GM23338 (cell line): ENCODE measurements at places on chromosomes 7 and 10. TPM values are rescaled to one million over a fixed set of nuclear protein-coding genes. Genes with fewer than 3 reads are reported as not detected.

DNA sequence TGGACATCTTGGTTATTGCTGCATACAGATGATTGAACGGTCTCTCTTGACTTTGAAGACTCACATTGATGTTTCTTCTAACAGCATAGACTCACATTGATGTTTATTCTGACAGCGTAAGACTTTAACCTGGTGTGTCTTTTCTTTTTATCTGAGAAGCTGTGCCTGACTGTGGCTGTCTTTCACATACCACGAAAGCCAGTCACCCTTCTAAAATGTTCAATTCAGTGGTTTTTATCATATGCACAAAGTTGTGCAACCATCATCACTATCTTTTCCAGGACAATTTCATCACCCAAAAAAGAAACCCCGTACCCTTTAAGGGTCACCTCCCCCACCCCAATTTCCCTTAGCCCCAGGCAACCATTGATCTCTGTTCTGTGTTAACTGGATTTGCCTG, 24.7 kb downstream of the CELF2 start:
- peaks cover 3% of the 10 kb centered on the region; the same call in 1 of the 2 replicates for H3K4me1 ChIP-seq
- H3K27me3 ChIP-seq = no peaks in the 10 kb centered on the region
- no peaks in the 10 kb centered on the region for H3K36me3 ChIP-seq
- H3K27ac ChIP-seq = no peak overlapping the region
- DNase-seq = no peak

- DNase-seq = peak; percentile 34
- H3K4me3 ChIP-seq = no peak overlapping the region
- peaks cover 13% of the 10 kb centered on the region for H3K4me1 ChIP-seq
- H3K27me3 ChIP-seq = peaks cover 39% of the 10 kb centered on the region
- no peaks in the 10 kb centered on the region for H3K36me3 ChIP-seq
Observed at GRCh38 chr7:92840316-92840715, 3.9 kb upstream of the CDK6 start.

Gene HMX2
- 0.97 and 2.6 TPM in 2 replicates for total RNA-seq

DNA sequence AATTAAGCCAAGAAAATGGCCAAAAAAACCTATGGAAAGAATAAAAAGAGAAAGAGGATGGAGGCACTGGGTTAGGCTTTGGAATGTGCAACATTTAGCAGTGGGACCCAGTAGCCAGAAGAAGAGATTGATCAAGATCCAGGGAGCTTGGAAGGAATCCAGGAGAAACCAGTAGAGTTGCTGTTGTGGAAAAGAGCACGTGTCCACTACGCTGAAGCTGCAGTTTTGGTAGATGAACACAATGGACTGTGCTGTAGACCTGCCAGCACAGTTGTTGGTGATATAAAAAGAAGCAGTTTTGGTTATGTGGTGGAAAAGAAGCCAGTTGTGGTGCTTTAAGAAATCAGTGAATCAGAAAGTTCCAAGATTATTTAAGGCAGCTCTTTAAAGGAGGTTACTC, 802.2 kb upstream of the POM121L12 start:
- no peak for DNase-seq
- no peaks in the 10 kb centered on the region for H3K4me1 ChIP-seq
- H3K4me3 ChIP-seq = no peak overlapping the region
- no peaks in the 10 kb centered on the region for H3K27me3 ChIP-seq

DNA sequence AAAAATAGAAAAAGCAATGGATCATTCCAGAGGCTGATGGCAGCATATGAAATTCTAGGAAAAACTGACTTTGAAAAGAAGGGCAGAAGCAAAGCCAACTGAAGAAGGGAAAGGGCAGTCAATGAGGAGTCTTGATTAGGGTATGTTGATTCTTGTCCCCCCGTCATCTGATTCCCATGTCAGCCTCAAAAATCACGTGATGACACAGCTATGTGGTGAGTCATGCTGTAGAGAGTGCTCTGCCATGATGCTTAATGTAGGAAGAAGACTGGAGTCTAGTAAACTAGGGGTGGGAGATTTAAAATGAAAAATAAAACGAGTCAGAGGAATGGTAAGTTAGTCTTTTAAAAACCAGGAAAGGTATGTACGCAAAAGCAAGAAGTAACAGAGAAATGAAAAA, 3.9 kb upstream of the POU6F2 start:
- H3K4me1 ChIP-seq = peaks cover 11% of the 10 kb centered on the region; the same call in 1 of the 2 replicates
- H3K27ac ChIP-seq = no peak overlapping the region
- no peaks in the 10 kb centered on the region for H3K36me3 ChIP-seq
- H3K27me3 ChIP-seq = peaks cover 12% of the 10 kb centered on the region; the same call in 1 of the 2 replicates

DNA sequence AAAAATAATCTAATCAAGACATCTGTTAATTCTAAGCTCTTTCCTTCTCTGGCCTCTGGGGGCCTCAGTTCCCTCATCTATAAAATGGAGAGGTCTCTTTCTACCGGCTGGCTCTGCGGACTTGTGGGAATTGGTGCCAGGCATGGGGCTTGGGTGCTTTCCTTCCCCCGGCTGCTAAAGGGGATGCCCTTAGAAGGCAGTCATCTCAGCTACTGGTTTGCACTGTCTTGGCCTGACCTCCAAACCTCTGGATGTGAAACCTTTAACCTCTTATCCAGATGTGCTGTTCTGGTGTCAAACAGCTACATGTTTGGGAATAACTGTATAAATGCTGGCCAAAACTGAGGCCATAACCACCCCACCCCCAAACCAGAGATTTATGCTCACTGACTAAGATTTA, 320.0 kb downstream of the RPS24 start:
- H3K4me3 ChIP-seq = no peak overlapping the region
- no peaks in the 10 kb centered on the region for H3K36me3 ChIP-seq
- H3K27me3 ChIP-seq = no peaks in the 10 kb centered on the region
- DNase-seq = peak; percentile 15
- H3K27ac ChIP-seq = no peak overlapping the region
- H3K4me1 ChIP-seq = peaks cover 7% of the 10 kb centered on the region

Gene SEMA3A
- 46.4 and 54.5 TPM in 2 replicates for total RNA-seq

DNA sequence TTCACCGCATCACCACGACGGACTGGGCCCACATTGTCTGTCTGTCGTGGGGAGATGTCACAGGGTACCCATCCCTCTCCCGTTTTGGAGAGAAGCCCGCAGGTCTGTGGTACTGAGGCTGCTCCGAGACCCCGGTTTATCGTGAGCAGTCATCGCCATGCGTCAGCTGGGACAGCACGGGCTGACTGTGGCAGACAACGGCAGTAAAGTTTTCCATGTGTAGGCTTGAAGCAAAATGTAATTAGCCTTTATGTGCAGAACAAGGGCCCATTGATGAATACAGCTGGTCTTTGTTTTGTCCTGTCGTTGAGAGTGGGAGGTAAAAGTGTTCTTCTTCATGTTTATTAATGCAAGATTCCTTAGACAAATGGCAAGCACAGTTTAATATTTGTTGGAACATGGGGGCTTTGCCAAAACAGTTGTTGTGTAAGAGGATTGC, 167.4 kb upstream of the SH2B2 start:
- H3K36me3 ChIP-seq = peaks cover 5% of the 10 kb centered on the region; the same call in 1 of the 2 replicates
- no peak overlapping the region for H3K4me3 ChIP-seq
- DNase-seq = no peak
- no peaks in the 10 kb centered on the region for H3K27me3 ChIP-seq
- peaks cover 12% of the 10 kb centered on the region; the same call in 1 of the 2 replicates for H3K4me1 ChIP-seq
- peak overlapping the region; percentile 55; the same call in 1 of the 2 replicates for H3K27ac ChIP-seq

GRCh38 chr7:106045586-106045985, 66.5 kb downstream of the SYPL1 start:
- H3K27me3 ChIP-seq = no peaks in the 10 kb centered on the region
- peaks cover 4% of the 10 kb centered on the region for H3K4me1 ChIP-seq
- DNase-seq = no peak
- H3K27ac ChIP-seq = no peak overlapping the region

- DNase-seq = peak; percentile 93
- no peak overlapping the region for H3K4me3 ChIP-seq
- H3K4me1 ChIP-seq = peaks cover 3% of the 10 kb centered on the region; the same call in 1 of the 2 replicates
- H3K36me3 ChIP-seq = no peaks in the 10 kb centered on the region
Observed at GRCh38 chr7:2608921-2609411, 22.8 kb upstream of the TTYH3 start.

GRCh38 chr7:12927635-12928434, 240.4 kb downstream of the ARL4A start:
- no peaks in the 10 kb centered on the region for H3K36me3 ChIP-seq
- H3K4me1 ChIP-seq = no peaks in the 10 kb centered on the region
- DNase-seq = no peak
- H3K27ac ChIP-seq = no peak overlapping the region
- H3K27me3 ChIP-seq = no peaks in the 10 kb centered on the region
- no peak overlapping the region for H3K4me3 ChIP-seq

- no peaks in the 10 kb centered on the region for H3K36me3 ChIP-seq
- H3K4me1 ChIP-seq = peaks cover 18% of the 10 kb centered on the region
- no peak overlapping the region for H3K4me3 ChIP-seq
- H3K27ac ChIP-seq = no peak overlapping the region
- DNase-seq = no peak
Observed at GRCh38 chr10:25505466-25505865, 330.7 kb downstream of the GPR158 start.

Gene TDRD1
- 1.5 and 1.7 TPM in 2 replicates for total RNA-seq

- no peaks in the 10 kb centered on the region for H3K27me3 ChIP-seq
- DNase-seq = no peak
- no peak overlapping the region for H3K4me3 ChIP-seq
- H3K36me3 ChIP-seq = no peaks in the 10 kb centered on the region
Observed at GRCh38 chr10:131018886-131019500, 292.5 kb downstream of the TCERG1L start.

Gene CHST3
- total RNA-seq = 6.8 and 8.3 TPM in 2 replicates

Gene ANKIB1
- 39.8 and 40.3 TPM in 2 replicates for total RNA-seq

DNA sequence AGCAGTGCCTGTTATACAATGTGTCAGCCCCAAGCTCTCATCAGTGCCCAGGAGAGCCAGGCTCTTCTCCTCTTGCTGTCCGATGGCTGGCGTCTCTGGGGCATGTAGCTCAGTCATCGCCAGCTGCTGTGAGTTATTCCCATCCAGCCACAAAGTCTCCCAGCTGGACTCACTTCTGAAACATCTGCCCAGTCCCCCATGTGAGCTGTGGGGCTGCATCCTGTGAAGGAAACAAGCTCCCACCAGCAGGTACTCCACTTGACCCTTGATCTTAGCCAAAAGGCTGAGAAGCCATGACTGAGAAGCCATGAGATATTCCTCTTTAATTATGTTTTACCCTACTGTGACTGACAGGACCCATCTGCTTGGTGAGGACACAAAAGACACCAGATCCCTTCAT, 212.7 kb upstream of the IGFBP3 start:
- H3K4me3 ChIP-seq = no peak overlapping the region
- no peak for DNase-seq
- no peaks in the 10 kb centered on the region for H3K27me3 ChIP-seq

- H3K36me3 ChIP-seq = no peaks in the 10 kb centered on the region
- DNase-seq = peak; percentile 8
- no peaks in the 10 kb centered on the region for H3K27me3 ChIP-seq
- peaks cover 10% of the 10 kb centered on the region; the same call in 1 of the 2 replicates for H3K4me1 ChIP-seq
- no peak overlapping the region for H3K4me3 ChIP-seq
- H3K27ac ChIP-seq = no peak overlapping the region
Observed at GRCh38 chr7:110766864-110767263, 324.1 kb upstream of the LRRN3 start.

Gene DOCK1
- 55.3 and 57.8 TPM in 2 replicates for total RNA-seq

DNA sequence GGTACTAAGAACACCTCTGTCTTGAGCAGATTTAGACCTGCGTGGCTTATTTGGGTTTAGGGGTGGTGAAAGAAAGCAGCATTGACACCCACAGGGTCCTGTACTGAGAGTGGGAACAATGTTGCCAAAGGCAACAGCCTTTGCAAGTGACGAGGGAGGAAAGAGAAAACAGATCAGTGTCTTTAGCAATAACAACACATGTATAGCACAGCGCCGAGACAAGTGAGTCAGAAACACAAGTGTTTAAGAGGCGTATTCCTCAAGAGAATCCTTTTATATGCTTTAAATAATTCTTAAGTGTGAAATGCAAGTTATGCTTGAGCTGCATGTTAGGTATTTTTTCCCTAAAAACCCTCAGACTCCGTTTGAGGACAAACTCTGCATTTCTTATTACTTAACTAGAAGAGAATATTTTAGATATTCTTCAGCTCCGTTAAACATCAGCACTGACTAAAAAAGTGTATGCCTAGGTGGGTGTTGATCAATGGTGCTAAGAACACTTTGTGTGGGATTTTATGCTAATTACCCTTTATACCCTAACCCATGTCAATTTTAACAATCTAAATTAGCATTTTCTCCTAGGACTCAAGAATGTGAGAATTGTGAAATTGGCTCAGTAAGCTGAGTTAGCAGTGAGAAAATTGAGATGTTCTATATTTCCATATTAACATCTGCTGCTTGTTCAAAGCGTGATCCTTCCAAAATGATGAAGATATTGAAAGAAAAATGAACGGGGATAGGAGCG, 1095.4 kb upstream of the CELF2 start:
- H3K4me1 ChIP-seq = no peaks in the 10 kb centered on the region
- no peak overlapping the region for H3K4me3 ChIP-seq
- no peak for DNase-seq
- H3K27me3 ChIP-seq = no peaks in the 10 kb centered on the region
- no peak overlapping the region for H3K27ac ChIP-seq

Gene BMPER
- 0.43 and 1.4 TPM in 2 replicates for total RNA-seq

DNA sequence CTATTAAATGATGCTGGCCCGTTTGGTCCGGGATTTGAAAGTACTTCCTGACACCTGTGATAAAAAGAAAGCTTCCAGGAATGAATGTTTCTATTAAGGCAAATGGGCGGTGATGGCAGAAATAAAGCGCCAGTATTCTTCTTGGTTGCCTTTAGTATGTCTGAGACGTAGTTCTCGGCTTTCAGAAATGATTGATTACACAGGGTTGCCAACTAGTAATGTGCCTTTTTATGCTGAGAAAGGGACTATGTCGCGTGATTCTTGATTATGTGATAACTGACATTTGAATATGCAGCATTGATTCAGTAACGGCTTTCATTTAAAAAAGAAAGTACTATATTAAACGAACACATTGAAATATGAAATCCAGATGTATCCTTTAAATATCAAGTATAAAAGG, 13.9 kb downstream of the ZRANB1 start:
- no peaks in the 10 kb centered on the region for H3K27me3 ChIP-seq
- no peak overlapping the region for H3K4me3 ChIP-seq
- H3K36me3 ChIP-seq = no peaks in the 10 kb centered on the region
- no peak for DNase-seq
- H3K4me1 ChIP-seq = peaks cover 15% of the 10 kb centered on the region

Gene EIF4EBP2
- total RNA-seq = 131 and 138 TPM in 2 replicates

DNA sequence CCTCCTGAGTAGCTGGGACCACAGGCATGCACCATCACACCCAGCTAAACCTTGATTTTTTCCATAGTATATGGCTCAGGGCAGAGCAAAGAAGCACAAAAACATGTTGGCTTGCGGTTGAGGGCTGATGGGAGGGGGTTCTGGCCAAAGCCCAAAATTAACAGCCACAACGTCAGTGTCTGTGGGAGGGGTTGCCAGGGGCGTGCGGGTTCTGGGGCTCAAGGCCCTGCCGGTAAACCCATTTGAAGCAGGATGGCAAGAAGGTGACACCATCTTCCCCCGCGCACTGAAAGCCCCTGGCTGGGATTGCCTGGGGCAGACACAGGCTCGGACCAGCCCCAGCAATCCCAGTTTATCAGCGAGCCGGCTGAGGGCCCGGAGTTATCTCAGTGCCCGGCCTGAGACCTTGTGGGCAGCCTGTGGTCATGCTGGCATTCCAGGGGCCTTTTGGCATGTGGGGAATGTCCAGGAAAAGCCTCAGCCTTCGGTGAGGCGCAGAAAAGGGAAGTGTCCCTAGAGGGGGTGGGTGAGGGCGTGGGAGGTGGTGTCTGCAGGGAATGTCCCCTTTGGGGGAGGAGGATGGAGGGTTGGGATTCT, 167.7 kb upstream of the TNRC18 start:
- no peaks in the 10 kb centered on the region for H3K36me3 ChIP-seq
- H3K4me1 ChIP-seq = peaks cover 26% of the 10 kb centered on the region
- H3K27me3 ChIP-seq = peaks cover 14% of the 10 kb centered on the region
- H3K4me3 ChIP-seq = peak overlapping the region; percentile 92; the same call in 1 of the 2 replicates
